ENCODE measurements at places on chromosomes 4 and X. TPM values are rescaled to one million over a fixed set of nuclear protein-coding genes. Genes with fewer than 3 reads are reported as not detected.

DNA sequence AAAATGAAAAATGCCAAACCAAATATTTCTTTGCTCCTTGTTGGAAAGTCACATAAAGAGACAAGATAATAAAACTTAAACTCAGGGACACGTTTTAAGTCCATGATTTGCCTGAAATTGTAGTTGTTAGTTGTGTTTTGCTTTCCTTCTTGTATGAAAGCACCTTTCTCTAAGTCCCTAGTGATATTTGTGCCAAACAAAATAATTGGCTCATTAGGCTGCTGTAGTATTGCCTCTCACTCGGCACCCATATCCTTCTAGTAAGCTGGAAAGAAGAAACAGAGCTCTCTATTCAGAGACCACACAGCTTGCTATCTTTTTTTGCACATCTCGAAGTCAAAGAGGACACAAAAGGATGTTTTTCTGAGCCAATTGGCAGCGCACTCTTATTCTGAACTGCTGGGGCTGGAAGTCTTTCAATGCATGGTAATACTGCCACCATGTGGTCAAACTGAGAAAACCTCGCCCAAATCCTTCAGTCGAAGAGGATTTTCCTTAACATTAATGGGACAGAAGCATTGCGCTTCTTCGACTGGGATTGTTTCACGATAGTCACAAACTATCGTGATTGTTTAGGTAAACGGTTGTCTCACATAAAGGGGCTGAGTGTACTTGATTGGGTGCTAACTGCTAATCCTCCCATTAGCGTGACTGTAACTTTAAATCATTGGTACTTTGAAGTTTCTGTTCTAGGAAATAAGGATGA is 571.9 kb upstream of the LCORL start:
- no peak for DNase-seq

GRCh38 chrX:10379878-10380277 is 223.1 kb downstream of the CLCN4 start:
- DNase-seq = no peak

DNA sequence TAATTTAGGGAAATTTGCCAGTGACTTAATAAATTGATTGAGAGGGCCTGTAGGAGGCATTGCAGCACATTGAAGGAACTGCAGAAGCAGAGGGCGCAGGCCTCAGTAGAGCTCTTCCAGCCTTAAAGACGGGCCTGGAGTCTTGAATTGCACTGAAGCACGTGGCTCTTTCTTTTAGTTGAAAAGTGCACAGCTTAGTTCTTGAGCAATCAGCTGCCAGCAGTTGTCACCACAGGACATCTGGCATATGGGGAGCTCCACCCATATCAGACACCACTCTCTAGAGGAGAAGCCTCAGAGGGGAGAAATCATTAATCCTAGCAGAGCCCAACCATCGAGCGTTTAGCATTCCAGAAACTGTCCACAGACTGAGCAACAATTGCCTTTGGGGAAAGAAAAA is 16.0 kb upstream of the FGF16 start:
- no peak for DNase-seq

Gene TMEM271
- polyA plus RNA-seq = not detected

GRCh38 chrX:21638311-21638710 is 19.8 kb downstream of the KLHL34 start:
- DNase-seq = no peak

Gene DCUN1D4
- 31.4 TPM for polyA plus RNA-seq

DNA sequence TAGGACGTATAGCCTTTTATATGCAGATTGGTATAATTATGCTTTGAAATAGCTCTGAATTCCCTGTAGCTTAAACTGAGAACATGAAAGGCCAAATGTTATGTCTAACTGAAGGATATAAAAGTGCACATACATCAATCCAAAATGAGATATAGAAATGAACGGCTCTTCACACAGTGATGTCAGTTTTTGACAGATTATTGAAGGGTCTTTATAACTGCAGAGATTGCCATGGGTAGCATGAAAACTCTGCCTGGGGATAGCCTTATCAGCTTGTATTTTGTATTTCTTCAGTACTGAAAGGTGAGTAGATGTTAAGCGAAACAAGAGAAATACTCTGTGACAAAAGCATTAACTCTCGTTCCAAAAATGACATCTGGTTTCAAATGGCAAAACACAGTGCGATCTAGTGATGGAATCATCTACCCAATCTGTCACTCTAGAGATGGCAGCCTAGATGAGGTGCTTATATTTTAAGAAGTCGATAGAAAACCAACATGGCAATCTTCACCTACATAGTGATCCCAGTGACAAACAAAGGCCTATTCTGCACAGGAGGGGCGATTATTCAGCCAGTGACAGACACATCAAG is 59.7 kb downstream of the PCDH10 start:
- no peak for DNase-seq

Gene SCML1
- polyA plus RNA-seq = 17.4 TPM

- no peak for DNase-seq
Observed at GRCh38 chr4:38531141-38531727, 132.8 kb upstream of the KLF3 start.

DNA sequence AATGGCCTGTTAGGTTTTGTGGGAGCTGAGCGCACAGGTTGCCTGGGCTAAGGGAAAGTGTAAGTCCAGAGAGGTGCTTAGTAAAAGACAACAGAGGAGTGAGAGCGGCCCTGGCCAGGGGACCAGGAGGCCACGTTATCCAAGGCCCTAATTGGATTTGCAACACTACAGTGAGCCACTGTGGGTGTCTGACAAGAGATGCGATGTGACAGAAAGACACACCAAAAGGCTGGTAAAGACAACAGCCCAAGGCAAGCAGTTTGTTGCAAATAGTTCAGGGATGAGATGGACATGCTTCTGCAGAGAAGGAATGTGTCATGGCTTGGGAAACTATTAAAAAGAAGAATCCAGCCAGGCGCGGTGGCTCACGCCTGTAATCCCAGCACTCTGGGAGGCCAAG is 162.7 kb upstream of the KIT start:
- DNase-seq = no peak

- peak; percentile 67 for DNase-seq
Observed at GRCh38 chr4:139528377-139529005, 27.5 kb downstream of the SETD7 start.

DNA sequence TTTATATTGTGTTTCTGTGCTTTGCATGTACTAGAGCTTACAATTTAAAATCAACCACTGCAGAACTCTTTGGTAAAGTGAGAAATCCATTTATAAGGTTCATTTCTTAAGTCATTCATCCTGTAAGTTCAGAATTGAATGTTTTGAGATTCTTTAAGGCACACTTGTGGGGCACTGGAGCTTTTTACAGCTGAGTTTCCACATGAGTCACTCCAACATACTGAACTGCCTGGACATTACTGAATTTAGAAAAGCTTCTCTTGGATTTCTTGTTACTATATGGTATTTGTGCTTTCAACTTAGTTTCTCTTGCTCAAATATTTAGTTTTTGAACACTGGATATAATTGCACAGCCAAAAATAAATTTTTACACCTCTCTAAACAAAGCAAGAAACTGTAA is 226.3 kb downstream of the PACRGL start:
- DNase-seq = no peak

DNA sequence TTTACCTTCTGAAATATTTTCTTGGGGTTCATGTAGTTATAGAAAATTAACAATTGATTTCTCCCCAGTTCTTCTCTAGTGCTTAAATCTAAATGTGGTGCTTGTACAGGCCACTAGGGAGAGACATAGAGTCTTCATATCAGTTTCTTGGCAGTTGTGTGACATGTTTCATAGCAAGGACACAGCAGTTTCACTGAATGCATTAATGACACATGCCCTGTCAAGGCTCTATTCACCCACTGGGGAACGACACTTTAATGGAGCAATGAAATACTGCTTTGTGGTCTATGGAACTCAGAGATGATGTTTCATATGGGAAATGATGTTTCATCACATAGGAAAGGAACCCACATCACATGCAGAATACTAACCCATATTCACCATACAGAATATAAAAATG is 2.8 kb downstream of the VEGFC start:
- DNase-seq = no peak

Gene TACR3
- 0.01 TPM for polyA plus RNA-seq

Data from ovary (tissue), 10 donors.